HAP-1 (cell line): ENCODE measurements at places on chromosomes 13 and 19.

GRCh38 chr13:35704331-35704730, 227.8 kb upstream of the MAB21L1 start:
- no peak for DNase-seq

DNA sequence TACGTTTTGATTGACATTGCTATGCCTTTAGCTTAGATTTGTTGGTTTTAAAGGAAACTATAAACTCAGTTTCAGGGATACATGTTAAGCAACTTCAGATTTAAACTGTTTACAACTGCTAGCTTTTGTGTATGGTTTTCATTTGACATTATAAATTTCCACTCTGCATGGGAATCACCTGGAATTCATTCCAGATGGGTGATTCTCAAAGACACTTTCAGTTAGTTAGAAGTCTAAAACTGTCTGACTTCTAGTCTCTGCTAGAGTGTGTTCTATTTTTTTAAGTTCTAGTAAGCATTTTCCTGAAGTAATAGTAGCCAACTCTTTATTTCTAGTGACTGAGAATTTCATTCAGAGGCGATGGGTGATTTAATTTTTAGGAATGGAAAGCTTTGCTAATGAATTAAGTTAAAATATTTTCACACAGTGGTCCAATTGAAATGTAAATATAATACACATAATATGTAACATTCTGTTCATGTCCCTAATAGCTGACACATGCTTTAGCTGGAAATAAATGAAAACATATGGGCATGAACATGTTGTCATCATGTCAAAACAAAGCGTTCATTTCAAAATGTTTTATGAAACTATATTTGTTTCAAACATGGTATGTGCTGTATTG, 58.3 kb upstream of the CSNK1A1L start:
- DNase-seq, result no peak

- DNase-seq, result no peak
Observed at GRCh38 chr13:46660416-46660815, 107.4 kb downstream of the LRCH1 start.

GRCh38 chr13:49533591-49534269, 38.0 kb downstream of the PHF11 start:
- DNase-seq, result no peak

GRCh38 chr13:102707467-102707866, 12.6 kb upstream of the METTL21C start:
- no peak for DNase-seq

DNA sequence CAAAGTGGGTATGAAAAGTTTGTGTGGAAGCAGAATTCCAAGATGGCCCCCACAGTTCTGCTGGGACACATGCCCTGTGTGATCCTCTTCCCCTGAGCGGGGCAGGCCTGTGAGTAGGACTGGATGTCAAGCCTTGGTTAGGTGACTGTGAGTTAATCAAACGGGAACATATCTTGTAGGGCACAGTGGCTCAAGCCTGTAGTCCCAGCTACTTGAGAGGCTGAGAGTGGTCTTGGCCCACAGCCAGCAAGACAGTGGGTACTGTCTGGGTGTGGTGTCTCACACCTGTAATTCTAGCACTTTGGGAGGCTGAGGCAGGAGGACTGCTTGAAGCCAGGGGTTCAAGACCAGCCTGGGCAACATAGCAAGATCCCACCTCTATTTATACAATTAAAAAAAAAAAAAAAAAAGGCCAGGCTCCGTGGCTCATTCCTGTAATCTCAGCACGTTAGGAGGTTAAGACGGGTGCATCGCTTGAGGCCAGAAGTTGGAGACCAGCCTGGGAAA, 6.4 kb downstream of the ZNF653 start:
- DNase-seq, result no peak

- no peak for DNase-seq
Observed at GRCh38 chr19:33690378-33691029, 68.8 kb downstream of the CHST8 start.

DNA sequence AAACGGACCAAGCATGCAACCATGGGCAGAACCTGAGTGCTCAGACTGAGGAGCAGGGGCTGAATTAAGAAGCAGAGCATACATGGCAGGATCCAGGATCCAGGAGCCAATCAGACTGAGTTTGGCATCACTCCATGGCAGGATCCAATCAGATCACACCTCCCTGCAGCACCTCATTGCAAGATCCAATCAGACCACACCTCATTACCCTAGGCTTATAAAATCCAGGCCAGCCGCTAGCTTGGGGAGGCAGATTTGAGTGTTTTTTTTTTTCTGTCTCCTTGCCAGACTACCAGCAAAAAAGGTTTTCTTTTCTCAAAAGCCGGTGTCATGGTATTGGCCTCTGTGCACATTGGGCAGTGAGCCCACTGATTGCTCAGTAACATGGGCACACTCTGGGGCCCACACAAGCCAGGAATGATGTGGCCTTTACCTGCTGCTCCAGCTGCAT, 127.9 kb upstream of the GJB6 start:
- no peak for DNase-seq

DNA sequence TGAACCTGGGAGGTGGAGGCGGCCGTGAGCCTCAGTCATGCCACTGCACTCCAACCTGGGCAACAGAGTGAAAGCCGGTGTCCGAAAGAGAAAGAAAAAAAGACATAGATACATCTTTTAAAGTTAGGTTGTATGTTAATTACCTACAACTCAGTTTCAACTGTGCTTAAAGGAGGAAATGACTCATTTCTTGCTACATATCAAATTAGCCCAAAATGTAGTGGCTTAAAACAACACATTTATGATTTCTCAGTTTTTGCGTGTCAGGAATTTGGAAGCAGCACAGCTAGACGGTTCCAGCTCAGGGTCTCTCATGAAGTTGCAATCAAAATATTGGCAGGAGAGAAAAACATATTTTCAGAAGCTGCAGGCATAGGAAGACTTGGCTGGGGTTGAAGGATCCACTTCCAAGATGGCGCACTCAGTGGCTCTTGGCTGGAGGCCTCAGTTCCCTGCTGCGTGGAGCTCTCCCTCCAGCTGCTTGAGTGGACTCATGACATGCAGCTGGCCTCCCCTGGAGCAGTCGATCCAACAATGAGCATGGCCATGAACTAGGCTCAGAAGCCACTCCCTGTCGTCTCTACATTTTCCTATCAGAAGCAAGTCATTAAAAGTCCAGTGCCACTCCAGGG, 7.1 kb downstream of the LDLR start:
- DNase-seq, result no peak

- no peak for DNase-seq
Observed at GRCh38 chr13:49248622-49249002, 887 bp downstream of the CDADC1 start.

- no peak for DNase-seq
Observed at GRCh38 chr19:2287585-2288337, 5.8 kb upstream of the PEAK3 start.

DNA sequence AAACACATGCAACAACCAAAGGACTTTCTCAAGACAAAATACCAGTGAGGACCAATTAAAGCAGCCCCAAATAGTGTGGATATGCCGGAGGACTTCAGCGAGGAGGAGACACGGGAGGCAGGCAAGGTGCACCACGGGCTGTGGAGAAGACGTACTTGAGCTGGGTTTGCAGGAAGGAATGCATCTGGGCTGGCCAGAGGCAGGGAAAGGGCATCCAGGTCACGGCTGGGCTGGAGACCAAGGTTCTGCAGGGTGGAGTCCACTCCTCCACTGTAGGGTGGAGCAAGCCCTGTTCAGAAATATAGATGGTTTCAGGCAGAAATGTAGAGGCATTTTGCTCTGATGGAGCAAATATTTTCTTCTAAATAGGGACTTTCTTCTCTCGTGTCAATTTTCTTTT, 36.6 kb upstream of the MEDAG start:
- no peak for DNase-seq

DNA sequence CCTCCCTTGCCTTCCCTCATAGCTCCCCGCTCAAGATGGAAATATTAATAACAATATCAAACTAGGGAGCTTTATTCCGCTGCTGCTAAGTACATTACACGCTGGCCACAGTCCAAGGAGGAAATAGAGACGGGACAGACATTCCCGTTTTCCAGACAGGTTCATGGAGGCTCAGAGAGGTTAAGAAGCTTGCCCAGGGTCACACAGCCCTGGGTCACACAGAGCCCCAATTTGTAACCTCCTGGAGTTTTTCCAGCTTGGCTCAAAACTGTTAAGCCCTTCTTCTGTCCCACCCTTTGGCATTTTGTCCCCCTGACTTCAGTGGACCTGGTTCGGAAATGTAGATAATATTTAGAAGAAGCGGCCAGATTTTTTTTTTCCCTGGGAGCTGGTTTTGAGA, 2.0 kb downstream of the BICRA start:
- no peak for DNase-seq

- peak; percentile 15 for DNase-seq
Observed at GRCh38 chr19:42422901-42423461, 4.2 kb downstream of the LIPE start.

- DNase-seq, result no peak
Observed at GRCh38 chr19:32091241-32091640, 254.2 kb upstream of the ZNF507 start.

- DNase-seq, result no peak
Observed at GRCh38 chr19:8498295-8498694, 4.1 kb downstream of the PRAM1 start.

DNA sequence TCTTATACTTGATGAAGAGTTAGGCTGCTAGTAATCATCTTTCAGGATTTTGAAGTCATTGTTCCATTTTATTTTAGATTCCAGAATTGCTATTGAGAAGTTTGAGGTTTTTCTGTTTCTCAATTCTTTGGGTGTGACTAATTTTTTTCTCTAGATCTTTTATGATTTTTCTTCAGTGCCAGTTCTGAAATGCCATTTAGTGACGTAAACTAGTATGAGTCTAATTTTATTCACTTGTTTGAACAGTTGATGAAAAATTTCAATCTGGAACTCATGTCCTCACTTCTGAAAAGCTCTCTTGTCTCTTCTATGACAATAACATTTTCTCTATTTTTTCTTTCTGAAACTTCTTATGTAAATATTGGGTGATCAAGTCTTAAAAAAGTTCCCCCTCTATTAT, 188.5 kb upstream of the HTR2A start:
- no peak for DNase-seq

DNA sequence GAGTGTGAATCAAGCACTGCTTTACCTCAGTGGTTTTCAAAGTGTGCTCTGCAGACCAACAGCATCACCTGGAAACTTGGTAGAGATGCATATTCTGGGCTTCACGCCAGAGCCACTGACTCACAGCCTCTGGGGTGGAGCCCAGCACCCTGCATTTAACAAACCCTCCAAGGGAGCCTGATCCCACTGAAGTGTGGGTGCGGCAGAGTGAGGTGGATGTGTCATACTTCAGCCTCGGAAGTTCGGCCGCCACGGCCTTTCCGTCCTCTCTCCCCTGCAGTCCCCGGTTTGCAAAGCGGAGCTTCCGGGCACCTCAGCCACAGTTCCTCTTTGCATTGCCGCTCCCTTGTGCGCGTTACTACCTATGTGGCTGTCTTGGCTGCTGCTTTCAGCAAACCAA, 33.3 kb upstream of the MICU2 start:
- no peak for DNase-seq

DNA sequence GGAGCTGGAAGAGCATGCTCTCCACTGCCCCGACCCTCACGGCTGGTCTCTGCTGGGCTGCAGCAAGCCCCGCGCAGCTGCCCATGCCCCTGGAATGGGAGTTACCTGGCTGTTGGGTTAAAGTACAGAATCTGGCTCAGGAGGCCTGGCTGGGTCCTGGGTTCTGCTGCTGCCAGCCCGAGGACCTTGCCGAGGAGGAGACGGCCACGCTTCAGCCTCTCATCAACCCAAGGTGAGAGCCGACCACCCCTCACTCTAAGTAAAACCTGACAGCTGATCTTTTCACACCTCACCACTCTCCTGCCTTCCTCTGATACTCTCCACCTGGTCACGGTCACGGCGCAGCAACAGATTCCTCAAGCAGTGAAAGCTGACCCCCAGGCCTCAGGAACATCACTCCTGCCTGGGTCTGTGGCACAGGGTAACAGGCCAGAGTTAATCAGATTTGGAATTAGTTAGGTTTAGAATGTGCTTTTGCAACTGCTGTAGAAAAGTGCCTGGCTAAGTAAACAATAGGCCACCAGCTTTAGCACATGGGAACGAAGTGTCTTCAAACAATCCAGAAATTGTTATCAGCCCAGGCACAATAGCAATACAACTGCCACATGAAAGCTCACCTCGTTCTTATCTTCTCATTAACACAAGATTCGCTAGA, 20.5 kb downstream of the RAB20 start:
- DNase-seq, result no peak

DNA sequence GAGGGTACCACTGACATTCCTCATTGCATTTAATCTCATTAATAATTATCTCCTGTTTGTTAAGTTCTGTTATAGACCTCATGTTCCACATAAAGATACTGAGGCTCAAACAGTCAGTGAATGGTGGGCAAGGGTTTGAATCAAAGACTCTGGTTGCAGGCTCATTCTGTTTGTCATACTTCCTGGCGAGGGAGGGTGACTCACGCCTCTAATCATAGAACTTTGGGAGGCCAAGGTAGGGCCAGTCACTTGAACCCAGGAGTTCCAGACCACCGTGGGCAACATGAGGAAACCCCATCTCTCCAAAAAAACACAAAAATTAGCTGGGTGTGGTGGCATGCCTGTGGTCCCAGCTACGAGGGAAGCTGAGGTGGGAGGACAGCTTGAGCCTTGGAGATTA, 220.7 kb upstream of the MIR17HG start:
- DNase-seq, result no peak

- DNase-seq, result no peak
Observed at GRCh38 chr19:14368011-14368513, 13.2 kb upstream of the ADGRE5 start.

- no peak for DNase-seq
Observed at GRCh38 chr13:75226733-75227435, 255.1 kb downstream of the TBC1D4 start.

- DNase-seq, result no peak
Observed at GRCh38 chr13:108947551-108948030, 318.2 kb downstream of the MYO16 start.

DNA sequence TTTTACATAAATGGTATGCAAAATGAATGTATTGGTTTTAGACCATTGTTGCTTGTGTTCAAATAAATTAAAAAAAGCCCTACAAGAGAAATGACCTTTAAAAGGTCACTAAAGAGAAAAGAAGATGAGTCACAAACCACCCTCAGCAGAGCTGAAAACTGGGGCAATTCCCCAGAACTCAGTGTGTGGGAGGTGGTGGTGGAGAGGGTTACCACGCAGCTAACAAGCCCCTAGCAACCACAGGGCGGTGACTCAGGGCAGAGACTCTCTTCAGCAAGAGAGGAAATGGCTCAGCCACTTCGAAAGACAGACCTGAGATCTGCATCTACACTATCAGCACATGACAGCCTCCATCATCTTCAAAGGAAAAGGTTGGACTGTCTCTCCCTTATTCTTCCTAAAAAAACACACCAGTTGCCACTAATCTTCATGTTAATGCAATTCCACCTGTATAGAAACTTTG, 29.4 kb upstream of the NDFIP2 start:
- DNase-seq, result no peak

DNA sequence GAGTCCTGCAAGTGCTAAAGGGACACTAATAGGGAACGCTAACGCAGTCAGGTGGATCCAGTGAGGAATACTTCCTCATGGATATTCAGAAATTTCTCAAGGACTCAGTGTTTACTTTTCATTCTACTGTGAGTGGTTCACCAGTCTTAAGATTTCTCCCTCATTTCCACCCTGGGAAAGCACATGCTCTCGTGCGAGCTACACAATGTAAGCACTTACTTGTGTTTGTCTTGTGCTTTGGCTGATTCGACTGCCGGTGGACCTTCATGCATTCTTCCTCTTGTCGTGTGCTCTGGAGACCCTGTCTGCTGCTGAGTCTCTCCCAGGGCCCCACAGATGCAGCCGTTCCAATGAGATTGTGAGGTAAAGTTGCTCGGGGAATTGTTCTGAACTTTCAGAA, 180.1 kb downstream of the NUFIP1 start:
- no peak for DNase-seq
